Activated naive CD4-positive, alpha-beta T cell (primary cell): ENCODE measurements at places on chromosomes 2 and 18.

DNA sequence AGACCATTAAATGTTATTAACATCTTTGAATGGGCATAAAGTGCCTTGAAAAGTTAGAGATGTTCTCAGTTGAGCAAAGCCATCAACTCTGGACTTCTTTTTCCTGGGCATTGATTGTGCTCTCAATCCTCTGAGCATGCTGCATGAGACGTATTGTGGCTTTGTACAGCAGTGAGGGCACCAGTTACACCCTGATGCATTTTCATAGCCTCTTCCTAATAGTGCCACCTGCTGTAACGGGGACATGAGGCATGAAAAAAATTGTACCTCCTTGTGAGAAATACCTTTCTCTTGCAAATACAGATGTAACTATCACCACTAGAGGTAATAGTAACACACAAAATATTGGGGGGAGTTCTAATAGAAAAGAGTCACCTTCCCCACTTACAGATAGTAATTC, 697.5 kb downstream of the TMEM182 start:
- DNase-seq: no peak

- no peak for DNase-seq
Observed at GRCh38 chr2:199596549-199596948, 138.8 kb upstream of the SATB2 start.

DNA sequence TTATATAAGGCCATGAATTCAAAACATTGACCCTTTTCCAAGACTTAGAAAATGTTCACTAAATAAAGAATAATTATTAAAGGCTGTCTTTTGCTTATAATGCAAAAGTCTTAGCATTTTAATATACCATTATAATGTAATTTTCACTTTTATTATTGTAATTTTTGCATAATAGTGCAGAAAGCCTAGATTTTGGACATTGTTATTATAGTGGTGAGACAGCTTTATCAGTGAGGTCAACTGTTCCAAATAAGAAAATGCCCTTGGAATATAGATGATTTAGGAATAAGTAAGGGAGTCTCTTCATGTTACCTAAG, 56.6 kb downstream of the ATIC start:
- no peak for DNase-seq

GRCh38 chr2:121036226-121036692, 248.7 kb downstream of the TFCP2L1 start:
- DNase-seq: no peak
